ENCODE measurements at places on chromosomes 6 and 20. TPM values are rescaled to one million over a fixed set of nuclear protein-coding genes. Genes with fewer than 3 reads are reported as not detected.

Gene HLA-DQB2
- total RNA-seq = not detected

Gene HLA-DPA1
- total RNA-seq = 1.0 TPM

Gene OVOL2
- not detected for total RNA-seq

Gene NRSN2
- total RNA-seq = 34.5 TPM

Measured in fibroblast of lung (primary cell).